ENCODE measurements at places on chromosomes 6 and 20. TPM values are rescaled to one million over a fixed set of nuclear protein-coding genes. Genes with fewer than 3 reads are reported as not detected.
A peak's percentile ranks its signal among the peaks of the same experiment; 100 is the strongest.

Gene ZNF165
- total RNA-seq = 0.44 TPM

GRCh38 chr6:23983735-23984134, 142.3 kb upstream of the NRSN1 start:
- DNase-seq = no peak

DNA sequence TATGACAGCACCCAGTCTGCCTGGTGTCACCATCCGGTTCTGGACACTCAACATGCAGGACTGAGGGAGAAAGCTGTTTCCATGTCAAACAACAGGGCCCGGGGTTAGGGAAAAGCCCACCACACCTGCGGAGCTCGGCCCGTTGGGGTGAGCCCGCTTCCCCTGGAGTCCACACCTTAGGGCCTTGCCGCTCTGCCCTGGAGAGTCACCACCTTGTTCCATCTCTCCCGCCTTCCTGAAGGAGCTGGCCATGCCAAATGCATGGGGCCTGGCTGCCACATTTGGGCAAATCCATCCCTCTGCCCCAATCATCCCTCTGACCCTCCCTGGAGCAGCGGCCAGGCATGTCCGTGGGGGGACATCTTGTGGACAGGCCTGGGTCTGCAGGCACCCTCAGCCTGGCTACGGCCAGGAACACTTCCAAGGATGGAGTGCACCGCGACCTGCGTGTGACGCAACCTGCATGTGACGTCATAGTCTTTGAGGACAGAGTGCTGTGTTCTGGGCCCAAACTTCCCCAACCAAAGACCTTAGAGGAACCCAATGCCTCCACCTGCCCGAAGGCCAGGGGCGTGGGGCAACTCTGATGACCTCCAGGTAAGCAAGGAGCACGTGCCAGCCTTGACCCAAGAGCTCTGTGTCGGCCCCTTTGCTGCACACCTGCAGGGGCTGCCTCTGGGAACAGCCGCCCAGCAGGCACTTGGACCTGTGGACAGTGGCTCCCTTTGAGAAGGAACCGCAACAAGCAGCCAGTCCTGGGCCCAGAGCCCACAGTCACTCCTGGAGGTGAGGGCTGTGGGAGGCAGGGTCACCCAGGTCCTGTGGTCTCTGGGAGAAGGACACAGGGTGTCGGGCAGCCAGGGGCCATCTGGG, 1.7 kb downstream of the CABLES2 start:
- DNase-seq = peak; percentile 50

DNA sequence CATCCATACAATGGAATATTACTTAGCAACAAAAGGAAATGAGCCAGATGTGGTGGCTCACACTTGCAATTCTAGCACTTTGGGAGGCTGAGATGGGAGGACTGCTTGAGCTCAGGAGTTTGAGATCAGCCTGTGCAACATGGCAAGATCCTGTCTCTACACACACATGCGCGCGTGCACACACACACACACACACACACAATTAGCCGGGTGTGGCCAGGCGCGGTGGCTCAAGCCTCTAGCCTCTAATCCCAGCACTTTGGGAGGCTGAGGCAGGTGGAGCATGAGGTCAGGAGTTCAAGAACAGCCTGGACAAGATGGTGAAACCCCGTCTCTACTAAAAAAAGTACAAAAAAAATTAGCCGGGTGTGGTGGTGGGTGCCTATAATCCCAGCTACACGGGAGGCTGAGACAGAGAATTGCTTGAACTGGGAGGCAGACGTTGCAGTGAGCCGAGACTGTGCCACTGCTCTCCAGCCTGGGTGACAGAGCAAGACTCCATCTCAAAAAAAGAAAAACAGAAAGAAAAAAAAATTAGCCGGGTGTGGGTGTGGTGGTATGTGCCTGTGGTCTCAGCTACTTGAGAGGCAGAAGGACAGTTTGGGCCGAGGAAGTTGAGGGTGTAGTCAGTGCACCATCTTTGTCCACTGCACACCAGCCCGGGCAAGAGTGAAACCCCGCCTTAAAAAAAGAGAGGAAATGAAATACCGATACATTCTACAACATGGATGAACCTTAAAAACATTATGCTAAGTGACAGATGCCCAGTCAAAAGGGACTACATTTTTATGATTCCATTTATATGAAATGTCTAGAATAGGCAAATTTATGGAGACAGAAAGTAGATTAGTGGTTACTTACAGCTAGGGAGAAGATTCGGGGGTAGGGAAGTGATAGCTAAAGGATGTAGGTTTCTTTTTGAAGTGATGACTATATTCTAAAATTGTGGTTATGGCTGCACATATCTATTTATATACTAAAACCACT, 52.5 kb downstream of the RBL1 start:
- DNase-seq = no peak

DNA sequence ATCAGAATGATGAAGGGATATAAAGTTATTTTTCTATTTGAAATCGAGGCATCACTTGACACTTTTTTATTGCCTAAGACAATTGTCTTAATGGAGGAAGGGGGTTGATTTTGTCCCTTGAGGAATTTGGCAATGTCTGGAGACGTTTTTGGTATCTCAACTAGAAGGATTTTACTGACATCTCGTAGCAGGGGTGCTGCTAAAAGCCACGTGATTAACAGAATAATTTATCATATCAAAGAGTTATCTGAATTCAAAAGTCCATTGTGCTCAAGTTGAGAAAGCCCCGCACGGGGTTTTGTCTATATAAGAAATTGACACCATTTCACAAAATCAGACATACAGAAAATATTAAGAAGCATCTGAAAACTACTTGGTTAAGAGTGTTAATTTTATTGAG, 1.5 kb upstream of the TAAR6 start:
- no peak for DNase-seq

DNA sequence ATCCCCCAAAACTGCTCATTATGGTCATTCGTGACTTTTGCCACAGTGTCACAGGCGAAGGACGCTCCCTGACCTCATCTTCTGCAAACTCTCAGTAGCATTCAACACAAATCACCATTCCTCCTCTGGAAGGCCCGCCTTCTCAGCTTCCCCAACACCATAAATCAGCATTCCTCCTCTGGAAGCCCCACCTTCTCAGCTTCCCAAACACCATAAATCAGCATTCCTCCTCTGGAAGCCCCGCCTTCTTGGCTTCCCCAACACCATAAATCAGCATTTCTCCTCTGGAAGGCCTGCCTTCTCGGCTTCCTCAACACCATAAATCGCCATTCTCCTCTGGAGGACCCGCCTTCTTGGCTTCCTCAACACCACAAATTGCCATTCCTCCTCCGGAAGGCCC, 288.0 kb upstream of the AGPAT4 start:
- no peak for DNase-seq

Gene SLC52A3
- total RNA-seq = 2.6 TPM

DNA sequence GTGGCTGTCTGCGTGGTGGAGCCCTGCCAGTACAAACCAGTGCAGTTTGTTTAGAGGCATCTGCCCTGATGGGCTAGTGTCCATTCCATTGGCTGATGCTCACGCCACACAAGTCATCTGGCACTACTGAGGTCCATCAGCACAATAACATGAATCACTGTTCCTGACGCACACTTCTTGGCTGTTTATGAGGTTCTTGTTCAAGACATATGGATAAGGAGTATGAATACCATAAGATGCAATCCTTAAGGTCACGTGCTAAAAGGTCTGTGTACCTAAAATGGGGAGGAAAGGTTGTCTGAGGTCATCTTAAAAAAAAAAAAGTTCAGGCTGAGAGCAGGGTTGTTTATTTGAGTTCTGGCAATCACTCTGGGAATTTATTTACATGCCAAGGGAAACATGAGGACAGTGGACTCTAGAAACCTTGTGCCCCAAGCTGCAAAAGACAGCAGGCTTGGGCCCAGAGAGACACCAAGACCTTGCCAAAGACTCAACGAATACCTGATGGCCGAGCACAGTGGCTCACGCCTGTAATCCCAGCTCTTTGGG, 54.1 kb upstream of the SHLD1 start:
- DNase-seq = no peak

DNA sequence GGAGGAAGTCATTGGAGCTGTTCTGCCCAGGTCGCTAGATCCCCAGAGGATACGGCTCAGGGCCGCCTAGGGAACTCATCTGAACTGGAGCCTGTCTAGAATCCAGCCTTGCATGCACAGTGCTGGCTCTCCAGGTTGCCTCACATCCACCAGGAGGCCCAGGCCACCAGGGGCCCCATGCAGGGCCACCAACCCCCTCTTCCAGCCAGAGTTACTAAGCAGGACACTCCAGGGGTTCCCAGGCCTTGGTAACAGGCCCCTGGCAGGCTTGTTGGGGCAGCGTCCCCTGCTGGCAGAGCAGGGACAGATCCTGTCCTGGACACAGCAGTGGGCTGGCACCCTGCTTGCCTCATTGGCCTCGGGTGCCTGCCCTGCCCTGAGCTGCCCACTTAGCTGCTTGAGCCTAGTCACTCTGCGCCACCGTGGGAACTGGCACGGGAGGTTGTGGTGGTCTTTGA, 35.3 kb downstream of the EFCAB8 start:
- DNase-seq = peak; percentile 22

GRCh38 chr6:157944983-157945931, 36.4 kb upstream of the SYNJ2 start:
- no peak for DNase-seq

- no peak for DNase-seq
These were observed 143.9 kb upstream of the FOXA2 start for GRCh38 chr20:22728146-22728745.

- no peak for DNase-seq
These were observed 45.0 kb downstream of the TBC1D7 start for GRCh38 chr6:13283331-13283730.

DNA sequence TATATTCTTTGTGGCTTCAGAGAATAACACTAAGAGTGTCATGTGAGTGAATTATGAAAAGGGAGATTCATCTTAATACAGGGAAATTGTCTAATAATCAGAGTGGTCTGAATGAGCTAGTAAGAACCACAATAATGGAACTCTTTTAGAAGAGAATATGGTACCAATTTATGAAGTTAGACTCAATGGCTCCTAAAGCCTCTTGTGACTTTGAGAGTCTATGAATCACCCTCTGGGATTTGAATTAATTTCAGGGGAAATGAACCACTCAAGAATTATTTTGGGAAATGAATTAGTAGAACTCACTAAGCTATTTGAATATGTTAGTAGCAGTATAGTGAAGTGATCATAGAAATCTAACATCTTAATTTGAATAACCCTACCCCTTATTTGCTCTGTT, 14.3 kb downstream of the PCMT1 start:
- no peak for DNase-seq

DNA sequence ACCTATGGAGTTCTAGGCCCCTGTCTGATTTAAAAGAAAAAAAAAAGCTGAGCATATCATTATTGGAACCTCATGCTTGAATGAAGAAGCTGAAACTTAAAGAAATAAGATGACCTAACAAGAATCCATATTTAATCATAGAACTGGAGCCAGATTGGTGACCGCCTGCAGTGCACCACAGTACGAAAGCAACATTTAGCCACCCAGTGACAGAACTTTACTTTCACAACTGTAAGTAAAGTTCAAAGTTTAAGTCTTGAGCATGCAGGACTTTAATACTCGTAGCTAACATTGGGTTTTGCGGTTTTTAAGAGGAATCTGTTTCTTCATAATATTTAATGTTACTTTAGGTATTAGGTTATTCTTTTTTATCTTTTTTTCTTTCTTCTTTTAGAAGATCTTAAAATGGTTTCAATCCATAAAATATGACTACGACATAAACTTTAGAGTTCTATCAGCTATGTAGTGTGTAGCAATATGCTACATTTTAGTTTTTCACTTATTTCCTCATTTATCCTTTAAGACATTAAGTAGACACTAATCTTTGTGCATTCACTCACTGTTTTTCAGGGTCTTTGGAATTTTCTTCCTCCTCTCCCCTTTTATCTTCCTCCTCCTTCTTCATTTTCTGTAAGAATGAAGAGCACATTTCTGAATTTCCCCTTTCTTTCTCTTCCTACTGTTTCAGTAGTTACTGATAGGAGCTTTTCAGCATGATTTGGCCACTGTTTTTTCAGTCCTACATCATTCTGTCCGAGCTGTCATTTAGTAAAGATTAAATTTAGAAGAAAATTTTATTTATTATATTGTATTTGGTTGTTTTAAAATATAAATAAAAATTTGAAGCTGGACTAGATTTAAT, 514.1 kb downstream of the GRIK2 start:
- DNase-seq = no peak

DNA sequence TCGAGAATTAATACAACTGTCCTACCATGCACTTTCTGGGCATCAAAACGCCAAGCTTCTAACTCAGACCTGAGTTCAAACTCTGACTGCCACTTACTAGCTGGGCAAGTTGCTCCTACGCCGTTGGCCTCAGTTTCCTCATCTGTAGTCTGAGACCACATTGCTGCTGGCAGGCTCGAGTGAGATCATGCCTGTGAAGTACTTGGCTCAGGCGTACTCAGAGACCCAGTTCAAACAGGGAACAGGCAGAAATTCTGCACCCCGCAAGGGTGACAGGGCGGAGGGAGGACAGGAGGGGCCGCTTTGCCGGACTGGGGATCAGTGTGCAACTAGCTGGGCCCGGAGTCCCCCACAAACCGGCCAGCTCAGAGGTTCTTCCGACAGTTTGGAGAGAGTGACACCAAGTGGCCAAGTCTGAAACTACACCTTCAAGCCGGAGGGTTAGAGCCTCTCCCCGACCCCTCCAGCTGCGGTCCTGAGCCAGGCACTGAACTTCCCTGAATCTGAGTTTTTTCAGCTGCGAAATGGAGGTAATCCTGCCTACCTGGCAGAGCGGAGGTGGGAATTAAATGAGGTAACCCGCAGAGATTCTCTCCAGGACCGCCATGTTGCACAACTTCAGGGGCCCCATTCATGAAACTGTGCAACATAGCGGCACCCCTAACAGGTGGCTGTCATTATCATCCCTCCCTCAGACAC, 46.0 kb upstream of the PTPN1 start:
- peak; percentile 45 for DNase-seq

GRCh38 chr6:21109391-21110178, 484.0 kb upstream of the SOX4 start:
- no peak for DNase-seq

DNA sequence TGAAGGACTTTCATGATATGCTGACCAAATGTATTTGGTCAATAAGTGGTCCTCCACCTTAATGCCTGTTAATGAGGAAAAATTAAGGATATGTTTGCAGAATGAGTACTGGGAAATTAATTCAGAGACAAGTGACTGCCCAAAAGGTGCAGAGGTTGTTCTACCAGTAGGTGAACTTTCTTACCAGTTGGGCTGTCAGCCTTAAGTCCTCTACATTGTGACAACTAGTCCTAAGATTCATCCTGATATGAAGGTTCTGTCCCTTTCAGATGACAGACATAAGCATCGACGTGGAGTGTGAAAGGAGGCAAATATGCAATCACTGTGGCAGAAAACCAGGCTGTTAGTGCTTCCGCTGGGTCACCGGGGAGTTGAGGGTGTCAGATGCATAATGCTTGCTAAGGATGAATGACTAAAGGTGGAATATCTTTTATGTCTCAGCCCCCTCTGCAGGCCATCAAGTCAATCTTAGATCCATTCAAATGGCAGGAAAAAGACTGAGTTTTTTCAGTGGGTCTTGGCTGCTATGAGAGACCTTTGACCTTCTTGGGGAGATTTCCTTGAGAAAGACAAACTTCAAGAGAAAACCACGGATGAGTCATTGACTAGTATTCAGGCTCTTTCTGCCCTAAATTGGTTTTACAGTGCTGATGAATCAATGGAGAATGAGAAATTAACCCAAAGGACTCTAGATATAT, 226.0 kb downstream of the TPBG start:
- DNase-seq = no peak

GRCh38 chr20:63497946-63498935, 642 bp downstream of the EEF1A2 start:
- peak; percentile 65 for DNase-seq
